Bronchial epithelial cell (primary cell): ENCODE measurements at places on chromosomes 5 and 9.

- DNase-seq: no peak
Observed at GRCh38 chr9:98879094-98879962, 64.4 kb upstream of the COL15A1 start.

DNA sequence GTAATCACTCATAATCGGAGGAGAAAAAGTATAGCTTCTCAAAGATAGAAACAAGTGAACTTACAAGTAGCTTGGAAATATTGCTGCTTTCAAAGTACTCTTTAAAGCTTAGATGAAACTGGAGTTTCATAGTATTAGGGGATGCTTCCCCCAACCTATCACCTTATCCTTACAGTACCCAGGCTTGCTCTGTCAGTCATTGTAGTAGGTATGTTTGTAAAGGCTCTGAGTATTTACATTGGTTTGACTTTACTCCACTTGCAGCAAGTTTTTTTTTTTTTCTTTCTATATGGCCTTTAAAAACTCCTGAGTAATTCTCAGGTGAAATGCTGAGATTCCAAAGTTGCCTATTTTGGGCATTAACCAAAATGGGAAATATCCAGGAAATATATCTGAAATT is 84.8 kb downstream of the CD180 start:
- DNase-seq: no peak

DNA sequence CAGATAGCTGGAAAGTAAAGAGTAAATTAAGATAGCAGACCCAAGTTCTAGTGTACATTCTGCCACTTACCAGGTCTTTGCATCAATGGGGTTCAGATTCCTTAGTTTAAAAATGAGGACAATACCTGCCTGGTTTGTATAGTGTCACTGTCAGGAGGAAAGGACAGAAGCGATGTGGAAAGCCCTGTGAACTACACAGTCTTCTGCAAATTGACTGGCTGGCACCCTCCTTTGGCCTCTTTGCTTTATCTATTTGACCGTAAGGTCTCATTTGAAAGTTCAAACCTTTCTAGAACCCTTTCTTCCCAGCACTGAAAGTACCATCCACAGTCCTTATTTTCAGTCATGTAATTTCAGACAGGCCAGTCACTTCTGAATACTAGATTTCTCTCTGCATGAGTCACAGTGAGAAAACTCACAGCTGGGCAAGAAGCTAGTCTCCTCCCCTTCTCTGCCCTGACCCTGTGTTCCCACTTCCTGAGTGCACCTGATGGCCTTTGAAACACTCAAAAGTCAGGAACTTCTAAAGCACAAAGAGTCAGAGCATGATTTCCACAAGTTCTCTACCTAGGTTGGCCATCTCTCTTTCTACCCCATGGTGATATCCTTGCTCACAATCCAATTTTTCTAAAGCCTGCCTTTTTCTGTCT is 91.3 kb upstream of the RASEF start:
- DNase-seq: peak; percentile 92

GRCh38 chr9:132892400-132892799 is 13.7 kb downstream of the SPACA9 start:
- DNase-seq: no peak

- DNase-seq: no peak
Observed at GRCh38 chr9:133683586-133684120, 47.5 kb downstream of the DBH start.

GRCh38 chr9:137984005-137984404 is 106.4 kb downstream of the CACNA1B start:
- no peak for DNase-seq

GRCh38 chr5:66527478-66528035 is 68.6 kb upstream of the MAST4 start:
- DNase-seq: no peak

DNA sequence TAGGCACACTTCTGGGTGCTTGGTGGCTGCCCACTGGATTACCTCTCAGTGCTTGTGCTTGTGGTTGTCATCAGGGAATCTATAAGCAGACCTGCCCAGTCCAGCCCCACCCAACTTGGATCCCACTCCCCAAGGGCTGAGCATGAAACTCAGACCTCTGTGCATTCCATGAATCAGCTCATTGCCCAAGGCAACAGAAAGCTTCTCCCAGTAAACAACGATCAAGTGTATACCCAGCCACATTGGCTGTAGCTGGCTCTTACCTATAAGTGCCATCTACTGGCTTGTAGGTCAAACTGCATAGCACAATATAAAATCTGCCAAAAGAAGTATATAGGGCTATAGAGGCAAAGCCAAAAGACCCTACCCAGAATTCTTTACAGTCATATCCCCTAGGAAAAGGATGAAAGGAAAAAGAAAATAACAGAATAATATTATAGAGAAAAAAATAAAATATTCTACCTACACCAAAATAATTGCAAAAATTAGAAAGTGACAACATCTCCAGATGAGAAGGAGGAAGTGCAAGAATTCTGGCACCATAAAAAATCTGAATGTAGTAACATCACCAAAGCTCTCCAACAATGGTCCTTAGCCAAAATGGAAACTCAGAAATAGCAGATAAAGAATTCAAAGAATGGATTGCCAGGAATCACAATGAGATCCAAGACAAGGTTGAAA is 321.0 kb upstream of the TRPC7 start:
- DNase-seq: peak; percentile 84

DNA sequence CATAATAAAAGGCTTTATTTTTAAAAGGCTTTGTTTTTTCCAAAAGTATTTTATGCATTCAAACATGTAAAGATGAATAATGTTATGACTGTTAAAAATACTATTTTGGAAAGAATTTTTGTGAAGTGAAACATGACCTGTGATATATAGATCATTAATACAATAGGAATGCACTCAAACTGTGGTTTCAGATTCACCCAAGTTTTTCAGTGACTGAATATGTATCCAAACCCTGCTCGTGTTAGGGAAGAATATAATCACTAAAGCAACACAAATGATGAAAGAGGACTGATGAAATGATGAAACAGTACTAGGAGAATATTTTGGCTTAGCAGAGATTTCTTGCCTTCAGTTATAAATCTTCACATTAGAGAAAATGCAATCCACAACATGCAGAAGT is 278.0 kb downstream of the ADAMTS6 start:
- peak; percentile 92 for DNase-seq

GRCh38 chr5:38899936-38900335 is 54.1 kb downstream of the OSMR start:
- DNase-seq: no peak

GRCh38 chr9:124674651-124675050 is 96.5 kb downstream of the NR6A1 start:
- DNase-seq: no peak

DNA sequence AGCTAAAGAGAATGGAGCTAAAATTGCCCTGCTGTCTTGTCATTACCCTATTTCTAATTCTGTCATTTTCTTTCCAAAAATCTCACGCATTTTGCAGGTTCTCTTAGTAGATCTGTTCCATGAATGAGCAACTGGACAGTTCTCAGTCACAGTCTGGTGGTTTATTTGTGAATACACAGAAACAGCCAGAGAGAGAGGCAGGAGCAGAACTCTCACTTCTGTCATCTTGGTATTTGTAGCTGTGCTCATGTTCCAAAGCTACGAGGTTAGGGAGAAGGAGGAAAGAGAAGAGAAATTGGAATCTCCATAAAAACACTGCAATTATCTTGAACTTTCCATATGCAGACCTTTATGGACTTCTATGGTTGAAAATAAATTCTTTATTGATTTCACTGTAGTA is 118.0 kb upstream of the OR13F1 start:
- no peak for DNase-seq

- DNase-seq: no peak
Observed at GRCh38 chr5:59583810-59584562, 309.5 kb downstream of the PDE4D start.

GRCh38 chr9:135888766-135889394 is 18.5 kb downstream of the CAMSAP1 start:
- peak; percentile 55 for DNase-seq

DNA sequence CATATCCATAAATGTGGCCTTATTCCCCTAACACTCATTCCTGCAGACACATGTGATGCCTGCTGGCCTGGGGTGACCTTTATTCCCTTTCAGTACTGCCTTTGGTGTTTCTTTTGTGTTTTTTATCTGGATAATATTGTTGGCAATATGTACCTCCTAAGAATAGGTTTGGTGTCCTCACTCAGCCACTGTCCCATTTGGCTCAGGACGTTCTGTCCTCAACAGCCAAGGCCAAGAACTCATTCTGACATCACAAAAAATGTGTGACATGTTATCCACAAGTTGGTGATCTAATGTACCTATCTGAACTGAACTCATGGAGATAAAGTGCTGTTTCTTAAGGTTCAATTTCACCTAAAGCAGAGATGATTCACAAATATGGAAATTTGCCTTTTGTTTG is 142.9 kb upstream of the GRAMD2B start:
- no peak for DNase-seq

GRCh38 chr5:162444129-162444762 is 376.7 kb downstream of the GABRG2 start:
- no peak for DNase-seq

- peak; percentile 41 for DNase-seq
Observed at GRCh38 chr5:151448038-151448985, 909 bp downstream of the SLC36A1 start.

DNA sequence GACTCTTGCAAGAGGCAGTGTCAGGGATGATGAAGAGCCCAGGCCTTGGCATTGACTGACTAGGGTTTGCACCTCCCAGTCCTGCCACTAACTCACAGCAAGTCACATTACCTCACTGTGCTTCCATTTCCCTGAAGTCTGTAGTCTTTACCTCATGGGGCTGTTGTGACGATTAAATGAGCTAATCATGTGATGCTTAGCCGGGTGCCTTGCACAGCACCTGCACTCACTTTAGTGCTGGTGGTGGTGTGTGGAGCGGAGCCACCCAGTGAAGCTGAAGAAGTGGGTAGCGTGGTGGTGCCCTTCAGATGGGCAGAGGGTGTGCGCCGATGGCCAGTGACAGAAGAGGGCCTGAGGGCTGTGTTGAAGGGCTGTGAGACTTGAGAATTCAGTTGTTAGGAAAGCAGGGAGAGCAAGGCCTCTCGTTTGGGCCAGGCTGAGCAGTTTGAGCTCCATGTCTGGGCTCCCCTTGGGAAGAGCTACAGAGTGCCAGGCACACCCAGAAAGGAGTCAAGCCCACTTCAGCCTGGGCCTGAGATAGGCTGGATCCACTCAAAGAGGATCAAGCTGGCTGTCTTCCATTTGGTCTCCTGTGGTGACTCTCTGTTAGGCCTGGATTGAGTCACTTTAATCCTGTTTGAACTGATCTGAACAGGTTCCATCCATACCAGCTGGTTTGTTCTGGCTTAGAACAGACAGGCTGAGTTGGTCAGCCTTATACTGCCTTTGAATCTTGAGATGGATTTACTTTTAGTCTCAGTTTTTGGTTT is 42.5 kb downstream of the RALGPS1 start:
- DNase-seq: peak; percentile 95

DNA sequence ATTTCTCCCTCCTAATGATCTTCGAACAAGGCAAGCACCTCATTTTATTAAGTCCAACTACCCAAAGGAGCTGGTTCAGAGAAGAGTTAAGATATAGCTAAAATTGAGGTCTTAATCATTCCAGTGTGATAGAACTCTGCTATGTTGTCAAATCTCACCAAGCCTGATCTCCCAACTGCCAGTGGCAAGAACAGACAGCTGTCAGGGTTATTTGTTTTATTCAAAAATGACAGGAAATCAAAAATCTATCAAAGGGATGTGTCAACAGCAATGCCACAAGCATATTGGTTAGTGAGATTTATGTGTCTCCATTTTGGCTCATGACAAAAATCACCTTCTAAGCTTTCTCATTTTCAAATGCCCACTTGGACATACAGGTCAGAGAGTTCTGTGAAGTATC is 74.5 kb downstream of the PRELID2 start:
- no peak for DNase-seq

DNA sequence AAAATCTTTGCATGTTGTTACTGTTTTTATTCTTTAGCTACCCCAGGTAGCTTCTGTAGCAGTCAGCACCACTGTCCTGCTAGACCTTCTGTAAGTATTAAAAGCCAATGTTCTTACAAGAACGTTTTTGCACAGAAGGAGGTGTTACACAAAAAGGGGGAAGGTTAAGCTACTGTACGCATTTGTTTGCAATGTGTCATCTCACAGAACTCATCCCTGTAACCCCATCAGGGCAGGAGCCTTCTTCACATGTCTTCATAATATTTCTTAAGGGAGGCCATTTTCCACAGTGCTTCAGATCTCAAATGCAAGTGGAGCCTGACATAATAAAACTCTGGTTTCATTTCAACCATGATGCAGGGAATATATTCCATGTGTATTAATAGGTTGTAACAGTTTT is 67.9 kb downstream of the OSMR start:
- DNase-seq: no peak

DNA sequence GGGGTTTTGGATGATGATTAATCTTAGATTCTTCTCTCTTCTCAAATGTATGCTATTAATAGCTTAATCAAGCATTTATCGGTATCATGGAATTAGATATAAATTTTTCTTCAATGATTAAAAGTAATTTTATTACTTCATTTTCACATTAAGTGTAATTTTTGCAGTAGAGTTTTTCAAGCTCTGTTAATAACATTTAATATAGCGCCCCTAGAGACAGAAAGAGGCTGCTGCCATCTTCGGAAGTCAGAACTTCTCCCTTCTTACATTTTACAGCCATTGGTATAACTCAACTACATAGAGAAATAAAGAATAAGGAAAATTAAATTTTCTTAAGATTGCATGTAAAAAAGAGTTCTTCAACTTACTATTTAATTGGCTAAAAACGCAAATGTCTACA is 540.3 kb downstream of the GABRG2 start:
- no peak for DNase-seq

GRCh38 chr9:35102465-35102768 is 514 bp downstream of the STOML2 start:
- DNase-seq: no peak

- DNase-seq: no peak
Observed at GRCh38 chr5:63962279-63962678, at the start of gene HTR1A. Gene HTR1A, minus strand, starts transcription at chr5:63962445. Its CDS starts 726 bp downstream, at chr5:63961719.

DNA sequence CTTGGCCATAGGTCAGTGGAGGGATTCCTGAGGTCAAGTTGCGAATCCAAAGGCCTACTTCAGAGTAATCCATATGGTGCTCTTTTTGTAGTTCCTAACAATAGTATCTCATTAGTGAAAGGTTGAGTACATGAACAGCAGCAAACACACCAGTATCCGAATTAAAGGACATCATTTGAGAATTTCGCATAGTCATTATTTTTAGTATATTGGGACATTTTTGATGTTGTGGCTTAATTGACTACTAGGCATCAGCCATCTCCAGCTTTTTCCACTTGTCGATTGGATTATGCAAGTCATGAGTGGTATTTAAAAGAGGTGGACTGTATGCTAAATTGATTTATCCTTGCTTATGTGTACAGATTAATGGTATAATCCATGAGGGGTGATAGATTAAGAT is 23.7 kb downstream of the MAP3K1 start:
- no peak for DNase-seq

- no peak for DNase-seq
Observed at GRCh38 chr9:93132287-93132927, 1.6 kb downstream of the NINJ1 start.

DNA sequence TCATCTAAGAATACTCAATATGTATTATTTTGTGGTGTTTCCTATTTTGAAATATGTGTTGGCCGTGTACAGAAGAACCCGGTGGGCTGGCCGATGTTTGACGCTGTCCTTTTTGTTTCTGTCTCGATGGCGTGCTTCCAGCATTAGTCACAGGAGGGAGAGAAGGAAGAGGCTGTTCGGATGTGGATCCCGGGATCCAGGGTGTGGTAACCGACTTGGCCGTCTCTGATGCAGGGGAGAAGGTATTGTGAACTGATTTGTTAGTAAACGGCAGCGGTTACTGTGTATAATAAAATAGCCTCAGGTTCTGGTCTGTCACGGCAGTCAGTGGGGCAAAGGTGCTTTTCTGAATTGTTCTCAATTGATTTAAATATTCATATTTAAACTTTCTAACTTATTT is 275.0 kb downstream of the ARHGEF28 start:
- no peak for DNase-seq

- no peak for DNase-seq
Observed at GRCh38 chr5:163885117-163885516, 379.7 kb downstream of the MAT2B start.
